ENCODE measurements at places on chromosomes 16 and 17.

DNA sequence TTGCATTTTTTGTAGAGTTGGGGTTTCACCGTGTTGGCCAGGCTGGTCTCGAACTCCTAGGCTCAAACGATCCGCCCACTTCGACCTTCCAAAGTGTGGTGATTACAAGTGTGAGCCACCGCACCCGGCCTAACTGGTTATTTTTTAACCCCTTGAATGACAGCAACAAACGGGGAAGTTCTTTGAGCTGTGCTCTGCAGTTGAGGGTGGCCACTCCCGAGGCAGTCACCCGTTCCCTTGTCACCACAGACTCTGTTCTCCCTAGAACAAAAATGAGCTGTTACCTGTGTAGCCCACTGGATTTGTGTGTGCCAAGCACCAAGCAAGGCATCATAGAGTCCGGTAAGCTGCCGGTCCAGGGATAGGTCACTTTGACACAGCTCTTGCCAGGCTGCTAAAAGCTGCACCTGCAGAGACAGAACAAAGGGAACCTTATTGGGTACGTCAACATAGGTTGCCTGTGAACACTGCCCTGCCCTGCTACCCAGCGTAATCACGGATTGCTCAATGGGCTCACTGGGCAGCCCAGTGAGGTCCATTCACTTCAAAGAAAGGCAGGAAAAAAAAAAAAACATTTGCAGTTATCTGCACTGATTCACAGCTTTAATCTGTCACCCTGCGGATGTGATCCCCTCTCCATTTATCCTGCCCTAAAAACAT, 19.6 kb downstream of the COG7 start:
- DNase-seq = no peak

- no peak for DNase-seq
These were observed 19.7 kb downstream of the WFDC1 start for GRCh38 chr16:84314373-84314772.

DNA sequence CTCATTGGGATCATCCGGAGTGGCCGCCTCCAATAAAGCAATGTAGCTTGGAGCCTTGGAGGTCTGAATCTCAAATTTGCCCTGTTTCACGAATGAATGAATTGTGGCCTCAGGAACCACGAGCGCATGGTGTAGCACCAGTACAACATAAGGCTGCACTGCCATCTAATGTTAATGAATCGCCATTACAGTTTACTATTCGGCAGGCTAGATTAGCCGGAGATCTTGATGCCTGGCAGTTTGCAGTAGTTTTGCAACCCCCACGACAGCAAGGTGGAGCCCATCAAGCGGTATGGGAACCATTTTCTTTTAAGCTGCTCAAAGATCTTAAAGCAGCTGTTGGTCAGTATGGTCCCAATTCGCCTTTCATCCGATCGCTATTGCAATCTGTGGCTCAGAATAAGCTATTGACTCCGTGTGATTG, 18.8 kb downstream of the ALOX15B start:
- no peak for DNase-seq

DNA sequence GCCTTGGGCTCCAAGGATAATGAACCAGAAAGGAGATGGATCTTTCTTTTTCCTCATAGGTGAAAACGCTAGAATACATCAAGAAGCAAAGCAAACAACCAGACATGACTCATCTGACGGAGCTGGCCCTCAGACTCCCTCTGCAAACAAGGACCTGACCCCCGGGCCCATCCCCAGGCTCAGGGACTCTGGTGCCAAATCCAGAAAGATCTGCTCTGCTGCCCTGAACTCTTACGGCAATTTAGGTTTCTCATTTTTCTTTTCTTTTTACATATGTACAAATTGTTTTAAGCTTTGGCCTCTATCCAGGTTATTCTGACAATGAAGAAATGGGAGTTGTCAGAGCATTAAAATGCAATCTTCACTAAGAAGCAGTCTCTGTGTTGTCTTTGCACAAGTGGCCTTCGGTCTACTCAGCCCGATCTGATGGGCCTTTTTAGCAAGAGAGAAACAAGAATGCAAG, 17.7 kb downstream of the KNOP1 start:
- no peak for DNase-seq

- no peak for DNase-seq
These were observed 4.2 kb upstream of the KRT24 start for GRCh38 chr17:40707745-40708144.

DNA sequence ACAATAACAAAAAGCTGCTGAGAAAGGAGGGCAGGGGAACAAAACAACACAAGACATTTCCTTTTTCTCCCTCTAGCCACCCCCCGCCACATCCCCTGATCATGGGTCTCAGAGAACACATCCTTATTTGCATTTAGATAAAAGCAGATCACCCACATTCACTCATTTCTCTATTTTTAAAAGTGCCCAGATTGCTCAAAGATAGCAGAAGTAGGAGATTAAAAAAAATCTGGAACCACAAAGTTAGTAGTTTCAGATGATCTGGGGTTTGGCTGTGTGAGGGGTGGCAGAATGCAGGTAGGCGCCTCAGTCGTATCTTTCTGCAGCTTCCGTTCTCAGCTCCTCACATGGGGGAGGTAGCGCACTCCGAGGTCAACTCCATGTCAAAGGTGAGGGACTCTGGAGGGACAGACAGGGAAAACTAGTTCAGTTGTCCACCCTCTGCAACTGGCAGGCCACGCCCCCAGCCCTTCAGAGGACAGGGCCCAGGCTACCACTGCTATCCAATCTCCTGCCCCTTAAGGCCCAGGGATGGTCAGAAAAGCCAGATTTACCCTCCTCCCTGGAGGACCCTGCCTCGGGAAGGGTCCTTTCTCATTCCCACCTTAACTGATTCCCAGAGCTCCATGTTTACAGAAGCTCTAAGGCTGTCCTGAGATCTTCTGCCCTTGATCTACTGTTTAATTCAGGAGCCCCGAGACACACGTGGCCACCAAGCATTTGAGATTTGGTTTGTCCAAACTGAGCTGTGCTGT, 27.3 kb downstream of the STAT5A start:
- no peak for DNase-seq

GRCh38 chr16:84260766-84261554, 21.1 kb upstream of the KCNG4 start:
- DNase-seq = no peak

DNA sequence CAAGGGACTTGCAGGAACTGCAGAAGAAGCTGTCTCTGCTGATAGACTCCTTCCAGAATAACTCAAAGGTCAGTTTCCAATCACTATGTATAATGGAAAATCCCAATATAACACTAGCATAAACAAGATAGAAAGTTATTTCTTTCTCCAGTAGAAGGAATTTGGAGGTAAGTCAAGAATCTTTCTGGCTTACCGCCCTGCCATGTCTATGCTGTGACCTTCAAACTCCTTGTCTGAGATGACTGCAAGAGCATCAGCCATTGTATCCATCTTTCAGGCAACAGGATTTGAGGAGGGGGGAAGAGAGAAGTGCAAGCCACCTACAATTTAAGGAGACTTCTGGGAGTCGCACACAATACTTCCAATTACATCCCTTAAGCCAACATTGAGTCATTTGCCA, 2.7 kb downstream of the LDAF1 start:
- no peak for DNase-seq

GRCh38 chr17:78484271-78485246, 92.6 kb downstream of the DNAH17 start:
- peak; percentile 63 for DNase-seq

DNA sequence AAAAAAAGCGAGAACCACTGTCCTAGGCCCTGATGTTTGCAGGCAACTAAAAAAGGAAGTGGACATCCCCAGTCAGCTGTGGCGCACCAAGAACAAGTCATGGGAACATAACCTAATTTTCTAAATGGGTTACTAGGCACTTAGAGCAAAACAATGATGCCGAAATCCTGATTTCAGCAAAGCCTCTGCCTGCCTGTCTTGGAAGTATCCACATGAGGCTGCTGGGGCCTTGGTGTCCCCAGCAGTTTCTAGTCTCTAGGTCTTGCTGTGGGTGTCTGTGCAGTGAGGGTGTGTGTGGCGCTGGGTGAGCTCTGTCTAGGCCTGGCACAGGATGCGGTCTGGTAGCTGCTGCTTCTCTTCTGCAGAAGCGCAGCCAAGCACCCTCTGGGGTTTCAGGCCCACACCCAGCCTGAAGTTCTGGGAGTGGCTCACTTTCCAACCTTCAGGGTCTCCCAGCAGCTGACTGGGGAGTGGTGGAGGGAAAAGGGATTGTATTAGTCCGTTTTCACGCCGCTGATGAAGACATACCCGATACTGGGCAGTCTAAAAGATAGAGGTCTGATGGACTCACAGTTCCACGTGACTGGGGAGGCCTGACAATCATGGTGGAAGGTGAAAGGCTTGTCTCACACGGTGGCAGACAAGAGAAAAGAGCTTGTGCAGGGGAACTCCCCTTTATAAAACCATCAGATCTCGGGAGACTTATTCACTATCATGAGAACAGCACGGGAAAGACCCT, 21.1 kb downstream of the STH start:
- DNase-seq = peak; percentile 25

DNA sequence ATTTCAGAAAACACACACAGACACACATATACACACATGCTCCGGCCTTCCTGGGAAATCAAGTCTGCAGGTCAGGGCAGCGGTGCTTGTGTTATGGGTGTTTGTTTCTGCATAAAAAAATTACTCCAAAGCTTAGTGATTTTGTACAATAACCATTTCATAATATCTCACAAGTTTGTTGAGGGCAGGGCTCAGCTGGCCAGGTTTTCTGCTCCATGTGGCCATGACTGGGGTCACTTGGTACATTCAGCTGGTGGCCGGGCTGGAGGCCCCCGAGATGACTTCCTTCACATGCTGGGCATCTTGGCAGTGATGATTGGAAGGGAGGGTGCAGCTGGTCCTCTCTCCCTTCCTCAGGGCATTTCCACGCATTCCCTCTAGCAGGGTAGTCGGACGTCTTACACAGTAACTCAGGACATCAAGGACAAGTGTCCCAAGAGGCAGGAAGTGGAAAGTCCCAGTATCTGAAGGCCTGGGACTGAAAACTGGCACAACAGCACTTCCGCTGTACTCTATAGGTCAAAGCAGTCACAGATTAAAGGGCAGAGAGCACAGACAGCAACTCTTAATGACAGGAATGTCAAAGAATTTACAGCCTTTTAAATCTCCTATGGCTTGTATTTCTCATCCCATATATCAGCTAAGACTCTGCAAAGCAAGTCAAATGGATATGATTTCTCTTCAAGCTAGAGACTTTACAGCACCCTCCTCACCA, 127.4 kb downstream of the ZNF18 start:
- DNase-seq = no peak

DNA sequence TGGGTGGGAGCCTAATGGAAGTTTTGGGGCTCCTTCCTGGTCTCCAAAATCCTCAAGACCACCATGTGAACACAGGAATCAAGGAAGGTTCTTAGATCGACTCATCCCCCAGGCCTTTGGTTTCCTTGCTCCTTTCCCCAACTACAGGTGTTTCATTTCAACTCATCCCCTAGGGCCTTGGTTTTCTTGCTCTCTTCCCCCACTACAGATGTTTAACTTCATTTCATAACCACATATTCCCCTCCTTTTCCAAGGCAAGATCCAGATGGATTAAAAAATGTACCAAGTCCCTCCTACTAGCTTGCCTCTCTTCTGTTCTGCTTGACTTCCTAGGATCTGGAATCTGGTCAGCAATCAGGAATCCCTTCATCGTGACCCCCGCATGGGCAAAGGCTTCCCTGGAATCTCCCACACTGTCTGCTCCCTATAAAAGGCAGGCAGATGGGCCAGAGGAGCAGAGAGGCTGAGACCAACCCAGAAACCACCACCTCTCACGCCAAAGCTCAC, at the start of gene CCL11:
Gene CCL11, plus strand, starts transcription at position 457 of the 507 bp plus-strand sequence. CDS start 67 bp downstream, outside the sequence.
- no peak for DNase-seq

DNA sequence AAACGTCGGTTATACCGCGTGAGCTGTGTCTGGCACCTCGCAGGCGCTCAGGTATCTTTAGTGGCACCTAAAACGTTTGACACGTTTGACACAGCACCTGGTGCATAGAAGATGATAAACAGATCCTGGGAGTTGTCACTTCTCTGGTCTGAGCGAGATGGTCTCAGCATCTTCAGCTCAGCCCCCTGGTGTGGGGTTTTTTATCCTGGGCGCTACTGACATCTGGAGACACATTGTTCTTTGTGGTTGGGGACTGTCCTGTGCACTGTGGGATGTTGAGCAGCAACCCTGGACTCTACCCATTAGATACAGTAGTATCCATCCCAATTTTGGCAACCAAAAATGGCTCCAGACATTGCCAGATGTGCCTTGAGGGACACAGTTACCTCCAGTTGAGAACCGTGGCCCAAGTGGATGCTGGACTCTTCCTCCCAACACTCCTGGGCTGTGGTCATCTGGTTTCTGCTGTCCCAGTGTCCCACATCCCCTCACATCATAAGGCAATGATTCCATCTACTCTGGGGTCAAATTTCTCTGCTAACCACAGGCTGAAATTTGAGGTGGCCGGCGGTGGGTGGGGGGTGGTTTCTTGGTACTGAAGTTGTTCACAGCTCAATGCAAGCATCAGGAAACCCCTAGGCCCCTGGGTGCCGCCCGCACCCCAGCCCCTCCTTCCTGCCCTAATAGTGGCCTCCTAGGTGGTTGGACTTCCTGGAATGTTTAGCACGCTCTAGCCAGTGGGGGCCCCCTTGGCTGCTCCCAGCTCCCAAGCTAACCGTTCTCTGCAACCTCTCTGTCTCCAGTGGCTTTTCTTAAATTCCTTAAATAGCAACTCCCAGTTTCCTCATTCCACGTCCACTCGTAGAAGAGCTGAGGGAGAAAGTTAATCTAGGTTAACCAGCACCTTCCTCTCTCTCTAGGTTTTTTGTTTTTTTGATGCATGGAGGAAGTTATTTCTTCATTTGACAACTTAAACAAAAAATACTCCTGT, 124.8 kb downstream of the ABCC1 start:
- DNase-seq = no peak

GRCh38 chr17:50151937-50152547, 1.6 kb upstream of the PPP1R9B start:
- no peak for DNase-seq

DNA sequence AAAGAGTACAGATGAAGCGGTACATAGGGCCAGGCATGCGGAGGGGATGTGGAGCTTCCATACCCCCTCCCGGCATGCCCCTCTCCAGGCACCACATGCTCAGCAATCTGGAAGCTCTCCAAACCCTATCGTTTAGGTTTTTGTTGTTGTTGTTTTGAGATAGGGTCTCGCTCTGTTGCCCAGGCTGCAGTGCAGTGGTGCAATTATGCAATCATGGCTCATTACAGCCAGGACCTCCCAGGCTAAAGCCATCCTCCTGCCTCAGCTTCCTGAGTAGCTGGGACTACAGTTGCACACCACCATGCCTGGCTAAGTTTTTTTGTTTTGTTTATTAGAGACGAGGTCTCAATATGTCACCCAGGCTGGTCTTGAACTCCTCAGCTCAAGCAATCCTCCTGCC, 50.8 kb downstream of the WWOX start:
- DNase-seq = no peak

GRCh38 chr17:63984236-63984635, 11.5 kb upstream of the SCN4A start:
- DNase-seq = no peak

All from stimulated activated CD8-positive, alpha-beta memory T cell treated with anti-CD3 and anti-CD28 coated beads, Interleukin-2, amount 100 ng/mL, for 48 hours (primary cell).